ENCODE measurements at places on chromosomes 7 and 10.

DNA sequence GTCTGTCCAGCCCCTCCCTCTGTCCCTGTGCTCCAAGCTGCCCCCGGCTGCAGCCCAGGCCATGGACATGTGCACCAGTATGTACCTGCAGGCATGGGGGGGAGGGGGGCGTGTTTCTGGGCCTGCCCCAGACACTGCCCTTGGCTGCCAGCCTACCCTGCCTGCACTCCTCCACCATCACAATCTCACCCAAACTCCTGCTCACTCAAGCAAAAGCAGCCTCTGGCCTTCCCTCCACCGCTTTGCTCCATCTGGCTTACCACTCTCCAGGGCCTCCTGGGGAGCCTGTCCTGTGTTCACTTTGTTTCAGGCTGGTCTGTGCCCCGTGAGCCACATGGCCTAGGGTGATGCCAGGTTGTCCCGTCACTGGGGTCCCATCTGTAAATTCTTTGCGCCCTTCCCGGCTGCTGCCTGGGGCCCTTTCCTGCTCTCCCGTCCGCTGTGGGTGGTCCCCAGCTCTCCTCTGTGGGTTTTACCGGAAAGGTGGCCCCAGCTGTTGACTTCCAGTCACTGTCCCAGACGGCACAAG, 33.3 kb upstream of the PPIF start:
- no peak for DNase-seq

GRCh38 chr10:35379226-35380137, 43.2 kb downstream of the CCNY start:
- no peak for DNase-seq

DNA sequence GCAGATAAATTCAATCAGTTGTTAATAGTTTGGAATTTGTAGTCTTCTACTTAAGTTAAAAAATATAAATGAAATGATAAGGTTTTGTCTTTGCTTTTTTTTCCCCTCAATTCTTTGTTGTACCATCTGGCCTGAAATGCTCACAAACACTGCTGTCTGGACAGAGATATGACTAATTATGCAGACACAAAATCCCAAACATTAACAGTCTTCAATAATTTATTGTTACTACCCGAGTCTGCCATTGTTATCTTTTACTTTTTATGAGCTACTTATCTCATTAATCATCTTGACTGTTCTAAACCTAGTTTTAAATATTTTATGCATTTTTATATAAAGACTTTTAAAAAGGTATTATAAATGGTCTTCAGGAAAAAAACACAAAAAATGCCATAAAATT, 64.7 kb upstream of the THSD7A start:
- no peak for DNase-seq

DNA sequence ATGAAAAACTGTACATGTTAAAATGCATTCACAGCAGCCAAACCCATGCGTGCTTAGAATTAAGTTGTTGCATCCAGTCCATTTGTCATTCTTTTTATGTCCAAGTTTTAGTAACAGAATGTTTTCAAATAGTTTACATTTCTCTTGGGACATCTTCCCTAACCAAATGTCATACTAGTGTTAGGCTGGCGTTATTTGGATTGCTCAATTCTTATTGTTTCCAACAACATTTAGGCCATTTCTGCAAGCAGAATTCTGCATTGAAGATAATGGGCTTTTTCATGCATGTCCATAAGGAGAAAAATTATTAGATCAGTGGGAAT, 203.0 kb downstream of the HIBADH start:
- no peak for DNase-seq

DNA sequence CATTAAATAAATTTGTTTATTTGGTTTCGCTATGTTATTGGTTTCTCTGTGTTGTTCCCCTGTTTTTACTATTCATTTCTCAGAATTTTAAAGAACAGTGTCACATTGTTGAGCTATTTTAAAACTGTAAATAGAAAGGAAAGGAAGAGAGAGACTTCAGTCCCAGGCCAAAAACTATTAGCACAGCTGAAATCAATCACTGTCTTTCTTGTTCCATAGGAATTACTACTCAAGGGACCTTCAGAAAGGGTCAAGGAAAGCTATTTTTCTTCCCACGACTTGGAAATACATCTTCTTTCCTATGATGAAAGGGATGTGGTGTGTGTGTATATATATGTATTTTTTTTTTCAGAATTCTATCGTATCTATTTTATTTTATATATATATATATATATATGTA, 29.0 kb upstream of the GNAT3 start:
- DNase-seq = no peak

DNA sequence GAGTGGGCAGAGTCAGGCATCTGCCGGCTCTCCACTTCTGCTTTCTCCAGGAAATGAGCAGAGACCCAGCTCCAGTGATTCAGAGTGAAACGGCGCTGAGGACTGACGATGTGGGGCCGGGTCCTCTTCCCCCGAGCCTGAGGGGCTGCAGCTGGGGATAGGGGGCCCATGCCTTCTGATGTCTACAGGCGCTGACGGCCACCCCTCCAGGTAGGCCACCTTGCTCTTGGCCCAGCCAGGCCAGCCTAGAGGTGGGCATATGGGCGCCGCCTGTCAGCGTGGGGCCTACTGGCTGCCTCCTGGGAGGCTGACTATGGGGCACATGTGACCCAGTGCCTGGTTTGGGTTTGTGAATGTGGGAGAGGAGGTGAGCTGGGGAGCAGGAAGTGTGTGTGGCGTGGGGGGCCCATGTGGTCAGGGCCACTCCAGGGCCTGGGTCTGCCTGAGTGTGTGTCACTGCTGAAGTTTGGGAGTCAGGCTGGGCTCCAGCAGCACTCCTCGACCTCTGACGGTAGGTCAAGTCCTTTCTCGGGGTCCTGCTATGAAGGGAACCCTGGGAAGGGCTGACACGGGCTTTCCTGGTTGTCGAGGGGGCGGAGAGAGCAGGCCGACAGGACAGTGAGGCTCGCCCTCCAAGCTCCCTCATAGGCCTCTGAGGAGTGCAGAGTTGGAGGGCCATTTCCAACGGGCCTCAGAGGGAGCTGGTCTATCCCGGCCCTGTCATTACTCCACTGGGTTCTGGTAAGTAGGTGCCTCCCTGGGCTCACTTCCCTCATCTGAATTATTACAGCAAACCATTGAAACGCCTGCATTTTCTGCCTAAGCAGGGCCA, at the start of gene WDFY4:
TSS of gene WDFY4 (plus strand) at position 82 of the 832 bp plus-strand sequence. CDS start 24,860 bp downstream, outside the sequence.
- DNase-seq = no peak

GRCh38 chr7:7183061-7183837, 905 bp downstream of the C1GALT1 start:
- DNase-seq = peak; percentile 73

DNA sequence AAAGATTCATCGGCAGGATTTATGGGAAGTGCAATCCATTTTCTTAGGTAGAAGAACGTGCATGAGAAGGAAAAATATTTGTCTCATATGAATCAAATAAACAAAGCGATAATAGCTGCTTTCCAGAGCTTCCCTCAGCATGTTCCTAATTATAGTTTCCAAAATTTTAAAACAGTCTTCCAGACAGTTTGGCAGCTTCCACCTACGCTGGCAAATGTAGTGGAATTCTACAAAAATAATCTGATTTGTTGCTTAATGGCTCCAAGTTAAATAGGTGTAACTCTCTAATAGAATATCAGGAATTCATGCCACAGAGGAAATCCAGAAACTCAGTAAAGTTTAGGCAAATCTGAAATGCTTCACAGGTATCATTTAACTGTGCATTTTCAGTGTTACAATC, 23.3 kb upstream of the AGBL3 start:
- no peak for DNase-seq

- no peak for DNase-seq
Observed at GRCh38 chr10:70886921-70887665, 1.3 kb downstream of the PCBD1 start.

DNA sequence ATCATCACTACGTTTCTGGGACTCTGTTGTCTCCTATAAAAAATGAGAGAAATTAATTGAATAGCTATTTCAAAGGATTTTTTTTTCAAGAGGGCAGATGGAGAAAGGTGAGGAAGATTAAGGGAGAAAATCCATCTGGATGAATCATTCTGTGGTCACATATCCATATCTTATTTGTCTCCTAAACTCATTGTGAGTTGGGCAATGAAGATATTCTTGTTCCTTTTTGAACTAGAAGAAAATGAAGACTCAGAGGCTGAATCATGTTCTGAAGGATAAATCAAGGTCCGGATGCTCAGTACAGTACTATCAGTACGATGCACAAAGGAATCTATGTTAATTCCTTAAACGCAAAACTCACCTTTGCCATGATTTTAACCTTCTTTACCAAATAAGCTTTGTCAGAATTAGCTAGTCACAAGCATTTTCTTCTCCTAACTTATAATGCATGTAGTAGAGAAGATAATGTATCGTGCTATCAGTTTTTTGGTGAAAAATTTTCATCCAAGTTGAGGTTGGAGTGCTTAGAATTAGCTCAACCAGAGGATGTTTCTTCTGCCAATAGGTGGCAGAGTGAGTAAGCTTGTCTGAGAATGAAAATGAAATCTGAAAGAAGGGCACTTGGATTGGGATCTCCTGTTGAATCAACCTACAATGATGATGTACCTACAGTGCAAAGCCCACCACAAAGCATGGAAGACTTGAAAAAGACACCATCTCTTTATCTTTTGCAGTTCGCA, 446.9 kb downstream of the KIF20B start:
- peak; percentile 83 for DNase-seq

- peak; percentile 97 for DNase-seq
Observed at GRCh38 chr10:17782921-17783665, 26.1 kb upstream of the MRC1 start.

GRCh38 chr10:29838539-29838938, 203.8 kb upstream of the SVIL start:
- no peak for DNase-seq

DNA sequence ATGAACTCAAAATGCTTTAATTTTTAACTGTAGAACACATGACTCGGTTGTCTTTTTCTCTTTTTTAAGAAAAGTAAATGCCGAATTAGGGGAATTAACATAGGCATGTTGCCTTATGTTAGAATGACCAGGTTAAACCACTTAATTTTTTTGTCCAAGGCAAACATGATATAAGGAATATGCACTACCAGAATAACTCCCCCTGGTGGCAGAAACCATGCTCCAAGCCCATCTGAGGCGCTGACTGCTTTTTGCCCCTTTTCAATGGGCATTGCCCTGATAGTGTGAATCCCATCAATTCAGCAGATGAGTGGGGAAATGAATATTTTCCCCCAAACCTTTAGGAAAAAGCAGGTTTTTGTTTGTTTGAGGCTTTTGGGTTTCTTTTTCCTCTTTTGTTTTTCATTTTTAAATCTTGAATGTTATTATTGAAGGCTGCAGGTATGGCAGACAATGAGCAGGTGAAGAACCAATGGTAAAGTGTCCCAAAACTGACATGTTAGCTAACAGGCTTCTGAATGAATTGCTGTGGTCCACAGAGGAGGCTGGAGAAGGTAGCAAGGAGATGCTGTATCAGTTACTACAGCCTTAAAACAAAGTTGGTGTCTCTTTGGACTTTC, 284.3 kb downstream of the SORCS3 start:
- DNase-seq = no peak

DNA sequence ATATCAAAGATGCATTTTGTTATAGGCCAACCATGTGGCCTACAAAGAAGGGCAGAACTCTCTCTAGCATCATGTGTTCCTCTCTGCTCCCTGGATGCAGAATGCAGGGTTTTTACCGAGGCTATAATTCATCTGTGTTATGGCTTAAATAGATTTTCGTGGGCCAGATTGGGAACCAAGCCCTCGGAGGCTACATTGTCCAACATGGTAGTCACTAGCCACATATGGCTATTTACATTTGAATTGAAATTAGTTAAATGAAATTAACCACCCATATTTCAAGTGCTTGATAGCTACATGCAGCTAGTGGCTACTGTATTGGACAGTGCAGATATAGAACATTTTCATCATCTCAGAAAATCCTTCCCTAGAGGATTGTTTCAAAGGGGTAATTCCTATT, 2.8 kb downstream of the PLCE1 start:
- DNase-seq = no peak

DNA sequence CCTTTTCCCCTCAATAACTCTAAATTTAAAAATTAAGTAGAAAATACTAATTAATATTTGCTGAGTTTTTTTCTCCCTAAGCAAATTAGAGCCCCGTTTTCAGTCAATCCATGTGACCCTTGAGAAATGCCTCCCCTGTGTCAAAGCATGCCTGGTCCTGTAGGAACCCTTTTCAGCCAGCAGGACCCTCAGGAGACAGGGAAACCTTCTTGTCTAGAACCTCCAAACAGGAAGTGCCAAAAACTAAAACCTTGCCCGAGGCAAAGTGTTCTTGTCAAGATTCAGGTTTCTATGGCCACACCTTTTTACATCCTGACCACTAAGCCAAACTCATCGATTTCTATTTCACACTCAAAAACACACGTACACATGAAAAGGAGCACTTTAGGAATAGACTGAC, 60.1 kb upstream of the NFE2L3 start:
- peak; percentile 27 for DNase-seq

GRCh38 chr7:142796001-142796500, 25.3 kb downstream of the PRSS2 start:
- DNase-seq = no peak

DNA sequence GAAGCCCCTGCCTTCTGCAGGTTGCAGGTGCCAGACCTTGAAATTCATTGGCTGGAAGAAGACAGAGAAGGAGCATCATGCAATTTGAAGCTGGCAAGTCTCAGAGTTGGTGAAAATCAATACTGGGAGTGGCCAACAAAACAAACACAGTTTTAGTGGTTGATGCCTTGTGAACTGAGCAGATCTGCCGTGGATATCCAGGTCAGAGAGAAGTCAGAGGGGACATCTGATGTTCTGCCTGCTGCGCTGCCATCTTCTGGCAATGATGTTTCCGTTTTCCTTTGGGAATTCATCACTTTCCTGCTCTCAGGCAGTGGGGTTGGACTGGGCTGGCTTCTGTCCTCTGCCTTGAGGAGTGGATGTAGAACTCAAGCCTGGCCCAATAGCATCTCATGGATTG, 132.0 kb downstream of the RPS24 start:
- no peak for DNase-seq

GRCh38 chr7:155761162-155761561, 51.1 kb downstream of the SHH start:
- DNase-seq = no peak
